EL (cell line): ENCODE measurements at places on chromosomes 12 and 14.
A peak's percentile ranks its signal among the peaks of the same experiment; 100 is the strongest.

GRCh38 chr14:77151245-77151644 is 9.7 kb upstream of the ZDHHC22 start:
- DNase-seq = peak; percentile 18

DNA sequence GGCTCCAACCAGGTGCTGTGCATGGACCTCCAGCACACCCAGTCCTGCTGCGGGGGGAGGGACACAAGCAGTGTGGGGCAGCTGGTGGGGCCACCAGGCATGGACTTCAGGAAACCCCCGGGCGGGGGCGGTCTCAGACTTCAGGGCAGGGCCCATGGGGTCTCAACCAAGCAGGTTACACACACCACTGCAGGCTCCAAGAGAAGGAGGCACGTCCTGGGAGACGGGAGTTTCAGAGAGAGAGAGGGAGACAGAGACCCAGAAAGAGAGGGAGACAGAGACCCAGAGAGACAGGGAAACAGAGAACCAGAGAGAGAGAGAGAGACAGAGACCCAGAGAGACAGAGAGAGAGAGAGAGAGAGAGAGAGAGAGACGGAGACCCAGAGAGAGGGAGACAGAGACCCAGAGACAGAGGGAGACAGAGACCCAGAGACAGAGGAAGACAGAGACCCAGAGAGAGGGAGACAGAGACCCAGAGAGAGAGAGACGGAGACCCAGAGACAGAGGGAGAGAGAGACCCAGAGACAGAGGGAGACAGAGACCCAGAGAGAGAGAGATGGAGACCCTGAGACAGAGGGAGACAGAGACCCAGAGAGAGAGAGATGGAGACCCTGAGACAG is 128.9 kb downstream of the NCOR2 start:
- no peak for DNase-seq

GRCh38 chr12:6185961-6186827 is 14.0 kb upstream of the CD9 start:
- no peak for DNase-seq

GRCh38 chr12:47080725-47081502 is 1.2 kb upstream of the AMIGO2 start:
- peak; percentile 56 for DNase-seq

- peak; percentile 25 for DNase-seq
Observed at GRCh38 chr14:101705733-101706508, 55.6 kb upstream of the PPP2R5C start.

- DNase-seq = peak; percentile 14
Observed at GRCh38 chr14:44316647-44317440, 190.2 kb downstream of the FSCB start.

DNA sequence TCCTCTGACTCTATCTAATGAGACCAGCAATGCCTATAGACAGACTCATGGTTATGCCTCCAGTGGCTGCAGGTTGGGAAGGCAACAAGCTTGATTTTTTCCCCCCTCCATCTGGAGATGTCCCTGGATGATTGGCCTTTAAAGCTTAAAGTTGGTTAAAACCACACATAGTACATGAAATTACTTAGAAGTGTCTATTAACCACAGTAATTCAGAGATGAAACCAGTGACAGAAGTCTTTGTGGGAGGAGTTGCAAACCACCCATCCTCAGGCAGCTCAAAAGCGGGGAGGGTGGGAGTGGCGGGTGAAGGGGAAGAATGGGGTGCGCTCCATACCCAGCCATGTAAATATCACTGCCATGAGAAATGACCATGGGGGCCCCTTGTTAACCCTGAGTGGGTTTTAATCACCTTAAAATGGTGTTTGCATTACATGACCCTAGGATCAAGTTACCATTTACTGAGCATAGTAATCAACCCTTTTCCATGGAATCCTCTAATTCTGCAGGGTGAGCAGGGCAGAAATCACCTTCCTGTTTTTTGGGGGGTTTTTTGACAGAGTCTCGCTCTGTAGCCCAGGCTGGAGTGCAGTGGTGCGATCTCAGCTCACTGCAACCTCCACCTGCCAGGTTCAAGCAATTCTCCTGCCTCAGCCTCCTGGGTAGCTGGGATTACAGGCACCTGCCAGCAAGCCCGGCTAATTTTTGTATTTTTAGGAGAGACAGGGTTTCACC is 133.5 kb downstream of the FOXN3 start:
- no peak for DNase-seq

- no peak for DNase-seq
Observed at GRCh38 chr14:104087981-104088850, 2.7 kb downstream of the ASPG start.

- no peak for DNase-seq
Observed at GRCh38 chr12:20320552-20320951, 47.8 kb upstream of the PDE3A start.

DNA sequence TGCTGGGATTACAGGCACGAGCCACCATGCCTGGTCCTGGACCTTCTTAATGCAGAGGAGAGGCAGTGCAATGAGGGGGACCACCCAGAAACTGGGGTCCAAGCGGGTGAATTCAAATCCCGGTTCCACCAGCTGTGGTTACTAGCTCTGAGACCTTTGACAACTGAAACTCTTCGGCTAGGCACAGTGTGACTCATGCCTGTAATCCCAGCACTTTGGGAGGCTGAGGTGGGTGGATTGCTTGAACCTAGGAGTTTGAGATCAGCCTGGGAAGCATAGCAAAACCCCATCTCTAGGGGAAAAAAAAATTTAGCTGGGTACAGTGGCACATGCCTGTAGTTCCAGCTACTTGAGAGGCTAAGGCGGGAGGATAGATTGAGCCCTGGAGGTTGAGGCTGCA is 5.0 kb upstream of the CD4 start:
- no peak for DNase-seq

DNA sequence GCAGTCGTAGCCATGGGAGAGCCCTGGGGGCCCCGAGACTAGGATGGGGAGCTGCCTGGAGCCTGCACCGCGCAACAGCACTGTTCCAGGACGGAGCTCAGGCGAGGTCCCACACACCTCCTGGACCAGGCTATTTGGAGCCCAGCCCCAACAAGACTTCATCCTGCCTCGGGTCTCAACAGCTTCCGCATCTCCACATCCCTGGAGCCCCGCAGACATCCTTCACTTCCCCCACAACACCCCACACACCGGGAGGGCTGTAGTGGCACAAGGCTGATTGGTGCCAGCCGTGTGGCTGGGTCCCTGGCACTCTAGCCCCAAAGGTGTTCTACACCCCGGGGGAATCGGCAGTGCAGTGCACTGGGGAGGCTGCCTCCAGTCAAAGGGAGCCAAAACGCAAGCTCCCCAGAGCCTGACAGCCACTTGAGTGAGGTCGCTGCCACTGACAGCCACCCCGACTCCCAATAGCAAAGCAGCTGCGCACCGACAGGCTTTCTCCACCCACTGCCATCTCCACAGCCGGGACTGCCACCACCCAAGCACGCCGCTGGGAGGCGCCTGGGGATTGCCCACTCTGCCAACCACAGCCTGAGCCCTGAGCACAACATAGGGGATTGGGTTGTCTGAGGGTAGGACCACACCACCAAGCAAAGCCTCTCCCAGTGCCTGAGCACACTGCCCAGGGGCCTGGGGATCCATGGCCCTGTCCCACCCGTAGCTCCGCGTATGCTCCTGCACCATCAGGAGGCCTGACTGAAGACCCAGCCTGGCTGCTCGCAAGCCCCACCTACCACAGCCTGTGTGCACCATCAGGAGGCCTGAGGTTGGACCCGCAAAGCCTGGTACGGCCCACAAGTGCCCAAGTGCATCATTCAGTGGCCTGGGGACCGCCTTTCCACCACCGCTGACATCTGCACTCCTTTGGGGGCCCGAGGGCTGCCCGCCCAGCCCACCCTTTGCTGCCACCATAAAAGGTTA is 13.2 kb upstream of the KLRF1 start:
- peak; percentile 58 for DNase-seq

DNA sequence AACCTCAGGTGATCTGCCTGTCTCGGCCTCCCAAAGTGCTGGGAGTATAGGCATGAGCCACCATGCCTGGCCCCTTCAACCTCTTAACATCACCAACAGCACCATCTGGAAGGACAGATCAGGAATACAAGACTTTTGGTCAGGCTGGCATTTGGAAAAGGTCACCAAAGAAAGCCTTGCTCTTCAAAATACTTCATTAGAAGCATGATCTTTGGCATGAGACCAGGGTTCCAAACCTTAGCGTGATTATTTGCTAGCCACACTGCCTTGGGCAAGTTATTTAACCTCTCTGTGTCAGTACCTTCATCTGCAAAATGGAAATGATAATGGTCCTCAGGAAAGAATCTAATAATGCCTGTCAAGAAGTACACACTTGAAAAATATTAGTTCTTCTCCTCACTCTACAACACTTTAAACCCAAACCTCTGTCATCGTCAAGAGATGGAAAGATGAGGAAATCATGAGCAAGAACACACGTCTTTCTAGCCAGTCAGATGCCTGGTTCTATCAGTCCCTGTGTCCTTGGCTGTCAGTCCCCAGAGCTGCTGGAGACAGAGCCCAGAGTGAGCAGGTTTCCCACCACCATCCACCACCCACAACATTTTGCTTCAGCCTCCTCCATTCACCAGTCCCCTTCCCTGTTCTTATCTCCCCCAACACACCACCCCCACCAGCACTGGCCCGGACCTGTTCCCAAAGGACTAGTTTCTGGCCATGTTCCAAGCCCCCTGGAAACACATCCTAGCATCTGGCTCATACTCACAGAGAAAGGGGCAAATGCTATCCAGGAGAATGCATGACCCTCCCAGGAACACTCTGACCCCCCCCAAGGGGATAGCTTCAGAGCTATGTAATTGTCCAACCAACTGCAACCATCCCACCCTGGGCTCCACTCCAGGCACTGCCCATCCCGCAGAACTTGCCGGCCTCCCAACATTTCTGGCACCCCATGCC is 2.0 kb downstream of the ADCY6 start:
- no peak for DNase-seq

GRCh38 chr14:60085085-60085484 is 6.6 kb upstream of the PCNX4 start:
- DNase-seq = no peak

GRCh38 chr12:116955382-116956021 is 44.8 kb downstream of the FBXW8 start:
- no peak for DNase-seq

DNA sequence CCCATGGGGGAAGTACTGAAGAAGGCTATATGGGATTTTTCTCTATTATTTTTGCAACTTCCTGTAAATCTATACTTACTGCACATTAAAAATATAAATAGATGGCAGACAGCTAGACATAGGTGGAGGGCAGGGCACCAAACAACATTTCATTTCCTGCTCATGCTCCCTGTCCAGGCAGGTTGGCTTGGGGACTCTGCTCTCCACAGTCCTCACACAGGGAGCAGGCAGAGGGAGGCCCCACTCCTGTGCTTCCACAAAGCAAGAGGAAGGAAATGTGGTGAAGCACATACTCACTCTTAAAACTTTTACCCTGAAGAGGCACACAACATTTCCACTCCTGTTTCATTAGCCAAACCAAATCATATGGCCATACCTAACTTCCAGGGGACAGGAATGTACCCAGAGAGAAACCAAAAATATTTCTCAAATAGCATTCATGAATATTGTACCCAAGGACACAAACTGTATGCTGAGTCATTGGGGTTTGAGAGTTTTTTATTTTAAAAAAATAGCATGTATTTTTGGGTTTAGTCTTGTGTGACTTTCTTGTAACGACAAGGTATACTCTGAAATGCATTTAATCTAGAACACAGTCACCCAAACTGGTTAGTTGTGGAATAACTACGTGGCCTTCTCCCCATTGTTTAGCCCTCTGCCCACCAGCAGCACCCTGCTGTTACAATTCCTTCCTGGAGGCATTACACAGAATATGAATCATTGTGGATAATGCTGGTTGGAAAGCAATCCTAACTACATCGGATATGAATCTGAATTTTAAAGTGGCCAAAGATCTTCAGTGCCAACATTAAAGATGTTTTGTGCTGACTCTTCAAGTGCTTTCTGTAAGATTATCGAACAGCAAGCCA is 40.9 kb downstream of the RTN1 start:
- no peak for DNase-seq

DNA sequence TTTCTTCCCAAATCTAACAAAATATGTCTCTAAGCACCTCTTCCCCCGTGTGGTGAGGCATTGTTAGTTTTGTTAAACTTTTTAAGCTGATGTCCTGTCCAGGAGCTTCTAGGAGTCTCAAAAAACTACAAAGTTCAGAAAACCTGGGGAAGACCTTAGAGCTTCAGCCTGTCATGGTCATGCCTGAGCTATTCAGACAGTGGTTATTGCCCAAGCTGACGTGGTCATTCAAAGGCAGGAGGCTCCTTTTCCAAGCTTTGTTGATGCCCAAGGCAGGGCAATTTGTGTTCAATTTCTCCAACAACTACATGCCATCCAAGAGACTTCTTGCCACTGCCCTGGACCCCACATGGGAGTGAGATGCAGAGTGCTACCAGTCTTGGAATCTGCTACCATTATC is 5.8 kb upstream of the LYZ start:
- no peak for DNase-seq

DNA sequence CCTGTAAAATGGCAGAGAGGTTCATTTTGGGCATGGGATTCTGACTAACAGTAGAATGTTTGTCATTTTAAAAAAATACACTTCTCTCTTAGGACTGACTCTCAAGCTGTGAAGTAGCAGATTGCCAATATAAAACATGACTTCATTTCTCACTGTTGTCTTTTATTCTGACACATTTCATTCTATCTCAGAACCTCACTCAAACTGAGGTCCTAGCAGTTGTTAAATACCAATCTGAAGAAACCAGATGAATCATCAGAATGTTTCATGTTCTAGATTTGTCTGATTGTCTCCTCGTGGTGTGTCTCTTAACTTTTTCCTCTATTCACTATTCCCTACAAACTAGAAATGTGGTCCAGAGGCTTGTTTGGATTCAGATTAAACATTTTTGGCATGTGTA is 276.5 kb upstream of the NPAS3 start:
- DNase-seq = peak; percentile 23

GRCh38 chr14:32201816-32202490 is at the start of gene RNU6-7:
Gene RNU6-7 (plus strand): TSS chr14:32202045.
- no peak for DNase-seq
